NCI-H146 (cell line): ENCODE measurements at places on chromosomes 3 and 15.

DNA sequence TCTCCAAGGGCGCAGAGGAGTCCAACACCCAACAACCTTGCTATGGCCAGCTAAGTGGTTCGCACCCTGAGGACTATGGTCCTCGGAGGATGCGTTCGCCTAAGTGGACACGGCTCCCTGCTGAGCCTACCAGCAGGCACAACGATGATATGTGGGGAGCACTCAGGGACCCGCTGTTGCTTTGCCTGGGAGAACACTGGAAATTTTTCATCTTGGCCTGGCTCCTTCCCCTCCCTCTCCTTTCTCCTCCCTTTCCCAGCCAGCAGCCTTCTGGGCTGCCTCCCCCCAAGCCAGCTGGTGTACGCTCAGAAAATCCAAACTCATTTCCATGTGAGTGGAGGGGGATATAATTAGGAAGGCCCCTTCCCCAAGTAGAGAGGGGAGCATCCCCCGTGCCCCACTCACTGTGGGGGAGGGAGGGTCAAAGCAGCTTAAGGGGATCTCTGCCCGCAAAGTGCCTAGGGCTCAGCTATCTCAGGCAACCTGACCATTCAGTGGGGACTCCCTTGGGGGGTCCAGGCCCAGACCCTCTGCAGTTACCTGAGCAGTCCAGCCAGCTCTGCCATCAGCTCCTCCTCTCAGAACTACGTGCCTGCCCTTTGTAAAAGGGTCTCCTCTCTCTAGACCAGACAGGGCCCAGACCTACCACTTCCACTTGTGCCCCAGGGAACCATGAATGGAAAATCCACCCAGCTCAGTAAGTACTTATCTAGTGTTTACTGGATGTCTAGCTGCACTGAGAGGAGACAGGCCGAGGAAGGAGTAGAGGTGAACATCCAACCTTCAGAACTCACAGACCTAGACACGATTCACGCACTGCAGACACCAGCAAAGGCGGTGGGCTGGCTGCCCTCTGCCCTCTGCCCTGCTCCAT is 742 bp upstream of the SEMA7A start:
- DNase-seq: peak; percentile 40

DNA sequence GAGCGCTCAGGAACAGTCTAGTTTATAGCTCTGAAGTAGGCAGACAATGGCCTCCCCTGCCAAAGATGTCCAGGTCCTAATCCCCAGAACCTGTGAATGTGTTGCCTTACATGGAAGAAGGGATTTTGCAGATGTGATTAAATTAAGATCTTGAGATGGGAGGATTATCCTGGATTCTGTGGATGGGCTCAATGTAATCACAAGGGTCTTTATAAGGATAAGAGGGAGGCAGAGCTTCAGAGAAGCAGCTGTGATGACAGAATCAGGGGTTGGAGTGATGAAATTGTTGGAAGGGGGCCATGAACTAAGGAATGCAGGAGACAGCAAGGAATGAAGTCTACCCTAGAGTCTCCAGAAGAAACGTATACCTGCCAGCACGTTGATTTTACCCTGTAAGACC is 14.0 kb upstream of the GK5 start:
- DNase-seq: no peak

DNA sequence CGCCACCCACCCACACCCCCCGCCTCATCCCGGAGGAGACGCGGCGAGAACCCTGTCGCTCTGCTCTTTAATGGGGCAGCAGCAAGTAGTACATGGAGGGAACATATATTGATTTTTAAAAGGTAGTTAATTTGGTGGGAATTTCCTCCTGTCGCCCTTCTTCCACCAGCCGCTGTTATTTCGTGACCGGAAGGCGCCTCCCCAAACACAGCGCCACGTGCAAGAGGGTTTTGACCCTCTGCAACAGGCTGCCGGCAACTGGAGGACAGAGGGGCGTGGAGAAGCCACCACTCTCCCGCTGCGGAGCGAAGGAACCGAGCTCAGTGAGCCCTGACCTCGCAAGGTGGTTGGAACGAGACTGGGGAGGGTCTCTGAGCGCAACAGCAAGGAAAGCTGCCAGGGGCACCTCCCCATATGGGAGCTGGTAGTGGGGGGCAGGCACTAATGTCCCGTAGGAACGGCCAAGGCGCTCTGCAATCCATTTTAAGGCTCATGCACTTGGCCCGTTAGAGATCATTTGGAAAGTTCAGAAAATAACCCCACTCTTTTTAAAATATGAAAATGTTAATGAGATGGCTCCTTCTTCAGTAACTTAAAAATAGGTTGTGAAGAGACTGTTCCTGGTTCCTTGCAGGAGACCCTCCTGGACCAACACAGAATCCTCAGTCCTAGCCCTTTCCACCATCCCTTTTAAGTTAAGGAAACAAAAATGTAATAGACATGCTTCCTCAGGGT is 4.3 kb downstream of the ONECUT1 start:
- no peak for DNase-seq

DNA sequence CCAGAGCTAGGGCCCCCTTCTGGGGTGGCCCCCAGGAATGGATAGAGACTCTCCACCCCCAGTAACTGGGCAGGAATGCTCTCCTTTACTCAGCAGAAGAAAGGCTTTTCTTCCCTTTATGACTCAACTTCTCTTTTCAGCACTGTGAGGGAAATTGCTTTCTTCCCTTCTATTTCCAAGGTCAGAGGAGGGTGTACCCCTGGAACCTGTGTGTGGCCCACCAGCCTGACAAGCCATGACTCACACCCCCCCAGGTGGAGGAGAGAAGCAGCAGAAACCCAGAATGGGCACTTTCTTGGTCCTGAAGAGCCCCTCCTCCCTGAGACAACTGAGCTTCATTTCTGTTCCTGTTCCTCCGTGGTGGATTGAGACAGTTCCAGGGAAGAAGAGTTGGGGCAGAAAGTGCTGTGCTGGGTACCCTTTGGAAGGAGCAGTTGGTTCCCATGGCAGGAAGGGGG is 2.7 kb upstream of the ANKRD63 start:
- DNase-seq: no peak

DNA sequence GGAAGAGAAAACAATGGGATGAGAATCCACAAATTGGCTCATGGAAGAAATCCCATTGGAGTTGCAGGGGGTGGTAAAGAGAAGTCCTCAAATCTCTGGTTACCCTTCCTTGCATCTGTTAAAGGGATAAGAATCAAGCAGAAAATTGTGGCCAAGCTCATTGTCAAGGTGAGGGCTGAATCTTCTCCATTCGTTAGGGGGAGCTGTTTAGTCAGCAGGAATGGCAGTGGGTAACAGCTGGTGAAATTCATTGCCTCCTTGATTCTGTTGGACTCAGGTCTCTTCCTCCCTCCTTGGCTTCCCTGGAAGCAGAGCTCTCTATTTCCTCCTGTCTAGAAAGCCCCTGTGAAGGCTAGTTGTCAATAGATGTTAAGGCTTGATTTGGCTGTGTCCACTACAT is 343.1 kb upstream of the SEMA6D start:
- no peak for DNase-seq

GRCh38 chr15:51708013-51708412 is 26.7 kb downstream of the SCG3 start:
- DNase-seq: peak; percentile 46

DNA sequence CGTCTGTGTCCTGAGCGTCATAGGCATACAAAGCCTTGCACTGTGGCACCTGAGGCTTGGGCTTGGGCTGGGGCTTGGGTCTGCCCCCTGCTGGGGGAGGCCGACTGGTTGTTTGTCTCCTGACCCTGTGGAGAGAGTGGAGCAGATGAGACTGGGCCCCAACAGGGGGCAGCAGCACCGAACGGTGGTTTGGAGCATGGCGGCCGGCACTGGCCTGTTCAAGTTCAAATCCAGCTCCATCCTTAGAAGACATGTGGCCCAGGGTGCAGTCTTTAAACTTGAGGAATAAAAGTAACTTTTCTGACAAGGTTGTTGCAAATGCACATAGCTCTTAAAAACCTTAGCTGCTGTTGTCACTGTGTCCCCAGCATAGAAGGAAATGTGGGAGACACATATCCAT is 33.3 kb downstream of the CCNB2 start:
- DNase-seq: peak; percentile 26

- no peak for DNase-seq
Measured at GRCh38 chr3:128563439-128563838, 70.4 kb upstream of the GATA2 start.

DNA sequence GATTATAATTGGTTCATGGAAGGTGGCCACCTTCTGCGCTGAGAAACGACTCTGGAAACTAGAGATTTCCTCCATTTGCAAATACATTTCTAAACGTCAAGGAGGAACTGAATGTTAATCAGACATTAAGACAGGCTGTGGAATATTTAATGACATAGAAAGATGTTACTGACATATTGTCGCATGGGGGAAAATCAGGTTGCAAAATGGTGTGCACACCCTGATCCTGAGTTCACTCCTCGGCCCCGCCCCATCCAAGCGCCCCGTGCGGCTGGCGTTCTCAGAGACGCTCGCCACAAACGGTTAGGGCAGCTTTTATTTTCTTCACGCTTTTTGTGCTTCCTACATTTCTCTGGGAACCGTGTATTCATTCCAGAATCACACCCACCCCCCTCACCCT is 10.7 kb downstream of the H1-8 start:
- no peak for DNase-seq

DNA sequence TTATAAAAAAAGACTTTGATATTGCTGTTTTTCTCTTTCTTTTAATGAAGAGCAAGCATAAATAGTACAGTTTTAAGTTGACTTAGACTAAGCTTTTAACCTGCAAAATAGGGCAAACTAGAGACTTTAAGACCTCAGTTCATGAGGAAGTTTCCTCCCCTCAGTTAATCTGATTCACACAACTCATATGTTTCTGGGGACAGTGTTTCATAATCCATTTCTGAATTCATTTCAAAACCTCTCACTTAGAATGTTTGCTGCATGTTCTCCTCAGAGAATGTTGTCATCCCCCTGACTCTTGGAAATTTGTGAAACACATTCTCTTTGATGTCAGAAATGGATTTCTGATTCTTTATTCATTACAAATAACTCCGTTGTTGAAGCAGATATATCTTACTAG is 79.3 kb upstream of the SKOR1 start:
- no peak for DNase-seq

DNA sequence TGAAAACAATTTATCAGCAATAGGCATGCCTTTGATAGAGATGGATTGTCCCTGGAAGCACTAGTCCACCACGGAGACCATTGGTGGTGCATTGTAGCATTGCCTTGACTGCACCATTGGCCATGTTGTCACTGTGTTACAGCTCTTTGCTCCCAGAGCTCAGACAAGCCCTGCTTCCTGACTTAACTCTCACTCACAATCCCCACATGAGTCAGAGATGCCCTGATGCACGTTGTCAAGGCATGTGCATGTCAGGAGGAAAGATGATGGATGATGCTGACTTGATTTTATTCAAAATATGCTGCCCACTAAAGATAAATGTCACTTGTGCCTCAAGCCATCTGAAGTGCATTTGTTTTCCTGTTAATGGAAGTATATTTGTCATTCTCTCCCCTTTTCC is 266.1 kb downstream of the ARRDC4 start:
- DNase-seq: no peak

GRCh38 chr3:1908651-1909445 is 189.8 kb upstream of the CNTN4 start:
- no peak for DNase-seq

- no peak for DNase-seq
Measured at GRCh38 chr15:25054943-25055342, 100.2 kb downstream of the SNRPN start.

DNA sequence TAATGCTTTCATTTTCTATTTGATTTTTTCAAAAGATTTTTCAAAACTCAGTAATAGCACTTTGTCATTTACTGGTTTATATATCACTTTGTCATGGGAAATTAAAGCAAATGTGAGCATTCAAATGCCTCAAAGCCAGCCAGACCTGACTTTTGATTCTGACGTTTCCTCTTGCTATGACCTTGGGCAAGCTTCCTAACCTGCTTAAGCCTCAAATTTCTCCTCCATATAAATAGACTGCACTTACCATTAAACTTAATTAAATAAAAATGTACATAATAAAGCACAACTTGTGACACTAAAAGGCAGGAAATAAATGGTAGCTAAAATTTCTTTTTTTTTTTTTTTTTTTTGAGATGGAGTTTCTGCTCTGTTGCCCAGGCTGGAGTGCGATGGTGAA is 19.2 kb downstream of the MCF2L2 start:
- DNase-seq: no peak

- DNase-seq: no peak
Measured at GRCh38 chr3:146134348-146135117, 26.5 kb downstream of the PLOD2 start.

GRCh38 chr15:86021281-86022264 is 58.1 kb upstream of the AGBL1 start:
- no peak for DNase-seq

DNA sequence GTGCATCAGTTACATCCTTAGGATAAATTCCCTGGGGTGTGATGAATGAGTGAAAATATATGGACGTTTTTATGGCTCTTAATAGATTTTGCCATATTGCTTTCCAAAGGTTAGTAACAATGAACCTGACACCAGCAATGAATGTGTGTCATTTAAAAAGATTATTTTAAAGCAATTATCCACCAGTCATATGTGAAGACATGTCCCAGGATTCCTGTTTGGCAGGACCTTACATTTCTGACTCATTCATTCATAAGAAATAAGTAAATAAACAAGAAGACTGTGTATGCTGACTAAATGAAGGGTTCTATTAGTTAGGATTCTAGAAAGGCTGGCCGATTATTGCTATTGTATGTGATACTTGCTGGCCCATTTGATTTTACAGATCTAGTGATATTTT is 201.5 kb downstream of the SOX2 start:
- DNase-seq: peak; percentile 67

DNA sequence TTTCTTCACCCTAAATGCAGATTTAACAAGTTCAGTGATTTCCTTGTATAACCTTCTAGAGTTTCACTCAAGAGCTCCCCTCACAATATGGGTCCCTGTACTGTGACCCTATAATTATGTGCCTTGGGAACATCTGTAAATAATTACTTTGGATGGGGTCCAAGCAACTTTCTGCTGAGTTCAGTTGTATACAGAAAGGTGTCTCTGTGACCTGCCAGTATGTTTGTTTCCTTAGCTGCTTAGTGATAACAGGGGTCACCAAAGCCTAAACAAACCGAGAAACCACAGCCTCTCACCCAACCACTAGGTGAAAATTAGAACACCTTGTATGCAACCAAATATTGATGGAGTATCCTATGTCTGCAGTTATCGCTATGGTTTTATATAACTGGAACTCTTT is 29.8 kb upstream of the SLC25A36 start:
- DNase-seq: peak; percentile 96
